ENCODE measurements at places on chromosomes 12 and 14. TPM values are rescaled to one million over a fixed set of nuclear protein-coding genes. Genes with fewer than 3 reads are reported as not detected.

DNA sequence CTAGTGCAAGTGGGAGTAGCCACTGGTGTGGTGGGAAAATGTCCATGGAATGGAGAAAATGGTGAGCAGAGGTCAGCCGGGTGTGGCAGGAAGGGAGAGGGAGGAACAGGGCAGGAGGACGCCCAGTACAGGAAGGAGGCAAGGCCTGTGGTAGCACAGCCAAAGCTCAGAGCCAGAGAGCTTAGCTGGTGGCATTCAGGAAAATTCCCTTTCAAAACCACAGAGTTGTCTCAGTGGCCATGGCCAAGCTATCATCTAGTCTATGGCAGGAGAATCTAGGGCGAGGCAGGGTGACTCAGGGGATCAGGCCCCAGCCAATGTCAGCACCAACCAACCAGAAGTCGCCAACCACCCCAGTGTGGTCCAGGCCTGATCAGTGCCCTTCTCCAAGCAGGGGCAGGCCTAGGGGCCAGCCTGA is 67.7 kb upstream of the DDX11 start:
- DNase-seq: no peak

- DNase-seq: no peak
Measured at GRCh38 chr12:4052691-4053090, 179.5 kb upstream of the PARP11 start.

GRCh38 chr12:17304503-17305347 is 698.8 kb upstream of the LMO3 start:
- DNase-seq: no peak

- no peak for DNase-seq
Measured at GRCh38 chr12:85188619-85189018, 91.4 kb upstream of the ALX1 start.

DNA sequence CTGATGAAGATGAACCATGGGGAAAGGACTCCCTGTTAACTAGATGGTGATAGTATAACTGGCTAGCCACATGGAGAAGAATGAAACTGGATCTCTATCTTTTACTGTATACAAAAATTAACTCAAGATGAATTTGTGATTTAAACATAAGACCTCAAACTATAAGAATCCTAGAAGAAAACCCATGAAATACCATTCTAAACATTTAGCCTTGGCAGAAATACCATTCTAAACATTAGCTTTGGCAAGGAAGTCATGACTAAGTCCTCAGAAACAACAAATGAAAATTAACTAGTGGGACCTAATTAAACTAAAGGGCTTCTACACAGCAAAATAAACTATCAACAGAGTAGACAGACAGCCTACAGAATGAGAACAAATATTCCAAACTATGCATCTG is 28.4 kb upstream of the NOVA1 start:
- no peak for DNase-seq

DNA sequence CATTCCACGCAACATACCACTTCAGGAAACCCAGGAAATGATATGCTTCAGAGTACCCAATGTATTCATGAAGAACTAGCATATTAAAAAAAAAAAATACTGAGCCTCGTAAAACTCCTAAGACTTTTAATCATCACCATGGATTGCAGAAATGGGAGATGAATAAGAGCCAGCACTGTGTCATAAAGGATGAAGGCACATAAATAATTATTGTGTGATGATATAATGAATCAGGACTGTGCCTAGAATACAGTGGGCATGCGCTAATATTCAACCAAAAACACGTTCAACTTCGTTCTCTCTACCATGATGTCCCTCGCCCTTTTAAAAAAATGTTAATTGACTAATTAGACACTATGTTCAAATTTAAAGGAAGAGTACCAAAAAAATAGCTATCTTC is 68.7 kb downstream of the CIT start:
- DNase-seq: no peak

DNA sequence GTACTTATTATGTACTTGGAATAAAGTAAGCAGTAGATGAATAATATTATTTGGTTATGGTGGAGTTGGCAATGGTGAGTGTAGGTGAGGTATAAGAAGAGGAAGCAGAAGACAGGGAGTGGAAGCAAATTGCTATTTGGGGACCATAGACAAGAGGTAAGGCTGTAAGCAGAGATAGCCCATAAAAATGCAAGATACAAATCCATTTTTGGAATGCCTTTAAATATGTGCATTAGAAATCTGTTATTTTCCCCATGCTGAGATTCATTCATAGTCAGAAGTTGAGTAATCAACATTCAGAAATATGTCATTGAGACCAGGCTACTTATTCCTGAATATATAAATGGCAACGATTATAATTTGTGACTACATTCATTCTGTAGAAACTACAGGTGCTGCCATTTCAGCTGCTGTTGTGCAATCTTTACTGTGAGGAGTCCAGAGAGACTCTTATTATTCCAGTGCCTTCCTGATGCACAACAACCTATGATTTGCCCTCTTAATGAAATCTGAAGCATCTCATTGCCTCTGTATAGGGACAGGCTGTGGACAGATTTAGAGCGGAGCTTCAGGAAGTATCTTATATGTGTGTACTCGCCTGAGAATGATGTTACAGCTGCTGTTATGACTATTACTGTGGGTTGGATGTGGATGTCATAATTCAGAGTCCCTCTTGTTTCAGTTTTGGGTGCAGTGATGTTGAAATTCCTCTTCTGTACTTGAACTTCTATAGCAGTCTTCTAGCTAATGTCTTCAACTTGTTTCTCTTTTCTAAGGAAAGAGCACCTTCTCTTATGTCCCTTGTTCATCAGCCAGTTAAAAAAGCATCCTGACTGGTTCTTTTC is 173.8 kb downstream of the NAV3 start:
- no peak for DNase-seq

DNA sequence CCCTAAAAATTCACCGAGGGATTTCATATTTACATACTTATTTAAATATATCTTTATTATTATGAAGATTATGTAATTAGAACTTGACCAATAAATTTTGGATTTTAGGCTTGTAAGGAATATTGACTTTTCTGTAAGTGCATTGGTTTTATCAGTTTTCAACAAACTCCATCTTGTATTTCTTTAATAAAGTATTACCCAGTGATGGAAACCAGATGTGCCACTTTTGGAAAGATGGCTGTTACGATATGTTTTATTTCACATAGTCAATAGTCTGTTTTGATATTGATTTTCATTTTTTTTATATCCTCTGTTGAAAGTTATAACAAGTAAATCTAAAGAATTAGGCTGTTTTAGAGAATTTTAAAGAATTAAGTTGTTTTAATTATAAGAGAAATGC is 1.8 kb downstream of the MON2 start:
- no peak for DNase-seq

DNA sequence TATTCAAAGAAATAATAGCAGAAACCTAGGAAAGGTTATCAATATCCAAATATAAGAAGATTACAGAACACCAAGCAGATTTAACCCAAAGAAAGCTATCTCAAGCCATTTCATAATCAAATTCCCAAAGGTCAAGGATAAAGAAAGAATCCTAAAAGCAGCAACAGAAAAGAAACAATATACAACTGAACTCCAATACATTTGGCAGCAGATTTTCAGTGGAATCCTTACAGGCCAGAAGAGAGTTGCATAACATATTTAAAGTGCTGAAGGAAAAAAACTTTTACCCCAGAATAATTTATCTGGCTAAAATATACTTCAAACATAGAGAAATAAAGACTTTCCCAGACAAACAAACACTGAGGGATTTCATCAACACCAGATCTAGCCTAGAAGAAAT is 54.3 kb downstream of the DENND5B start:
- no peak for DNase-seq

GRCh38 chr14:68526512-68527091 is 266.3 kb downstream of the ZFP36L1 start:
- no peak for DNase-seq

GRCh38 chr12:63301311-63301710 is 150.3 kb upstream of the AVPR1A start:
- DNase-seq: no peak

GRCh38 chr12:56431850-56432249 is 17.4 kb downstream of the TIMELESS start:
- DNase-seq: no peak

- no peak for DNase-seq
Measured at GRCh38 chr14:101439023-101439422, 122.3 kb upstream of the DIO3 start.

GRCh38 chr12:25852792-25853191 is 105.7 kb upstream of the RASSF8 start:
- no peak for DNase-seq

- no peak for DNase-seq
Measured at GRCh38 chr14:55514819-55515490, 65.1 kb upstream of the KTN1 start.

DNA sequence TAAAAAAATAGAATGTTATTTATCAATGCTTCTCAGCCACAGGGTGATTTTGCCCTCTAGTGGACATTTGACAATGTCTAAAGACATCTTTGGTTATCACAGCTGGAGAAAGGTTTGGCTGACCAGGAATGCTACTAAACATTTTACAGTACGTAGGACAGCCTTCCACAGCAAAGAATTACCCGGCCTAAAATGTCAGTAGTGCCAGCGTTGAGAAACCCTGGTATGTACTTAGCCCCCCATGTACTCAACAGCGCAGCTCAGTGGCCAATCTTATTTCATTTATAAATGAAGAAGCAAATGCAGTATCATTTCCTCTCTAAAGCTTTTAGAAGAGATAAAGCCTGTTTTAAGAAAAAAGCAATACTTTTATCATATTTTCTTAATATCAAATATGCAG is 5.8 kb downstream of the MARK3 start:
- no peak for DNase-seq

- DNase-seq: no peak
Measured at GRCh38 chr12:131543040-131543439, 167.8 kb upstream of the SFSWAP start.

DNA sequence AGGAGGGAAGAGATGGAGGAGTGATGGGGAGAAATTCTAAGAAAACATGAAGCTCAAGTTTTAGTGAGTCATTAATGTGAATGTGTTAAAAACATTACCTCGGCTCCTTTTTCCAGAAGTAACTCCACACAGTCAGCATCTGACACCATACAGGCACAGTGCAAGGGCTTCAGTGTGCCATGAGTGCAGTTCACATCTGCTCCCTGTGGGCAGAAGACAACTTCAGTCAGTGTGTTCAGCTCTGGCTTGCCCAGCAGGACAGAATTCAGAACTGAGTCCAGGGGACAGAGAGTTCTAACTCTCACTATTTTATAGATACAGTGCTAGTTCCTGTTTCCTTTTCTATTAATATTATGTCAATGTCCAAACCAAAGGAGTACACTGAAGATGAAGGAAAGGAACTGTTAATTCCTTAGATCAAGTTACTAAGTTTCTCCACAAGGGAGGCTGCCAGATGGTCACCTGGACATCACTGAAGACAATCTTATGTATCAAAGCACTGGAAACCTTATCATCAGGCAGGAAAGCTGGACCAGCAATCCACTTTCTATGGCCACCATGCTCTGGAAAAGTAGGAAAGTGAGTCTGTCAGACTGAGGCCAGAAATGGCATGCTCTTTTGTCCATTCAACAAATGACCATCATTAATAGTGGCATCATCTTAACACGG is 6.1 kb downstream of the ASB8 start:
- no peak for DNase-seq

DNA sequence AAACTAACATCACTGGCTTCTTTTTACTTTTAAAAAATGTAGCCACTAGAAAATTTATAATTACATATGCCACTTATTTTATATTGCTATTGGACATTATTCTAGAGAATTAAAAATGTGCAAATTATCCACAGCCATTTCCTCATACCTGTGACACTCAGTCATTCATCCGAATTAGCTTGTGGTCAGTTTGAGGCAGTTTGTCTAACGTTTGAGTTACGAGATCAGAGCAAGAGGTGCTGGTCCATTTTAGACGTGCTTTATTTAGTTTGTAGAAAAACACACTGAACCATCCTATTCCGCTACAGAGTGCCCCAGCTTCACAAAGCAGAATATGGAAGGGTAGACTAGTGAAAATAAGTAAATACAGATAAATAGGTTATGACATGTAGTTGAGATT is 513.0 kb downstream of the NRXN3 start:
- no peak for DNase-seq

DNA sequence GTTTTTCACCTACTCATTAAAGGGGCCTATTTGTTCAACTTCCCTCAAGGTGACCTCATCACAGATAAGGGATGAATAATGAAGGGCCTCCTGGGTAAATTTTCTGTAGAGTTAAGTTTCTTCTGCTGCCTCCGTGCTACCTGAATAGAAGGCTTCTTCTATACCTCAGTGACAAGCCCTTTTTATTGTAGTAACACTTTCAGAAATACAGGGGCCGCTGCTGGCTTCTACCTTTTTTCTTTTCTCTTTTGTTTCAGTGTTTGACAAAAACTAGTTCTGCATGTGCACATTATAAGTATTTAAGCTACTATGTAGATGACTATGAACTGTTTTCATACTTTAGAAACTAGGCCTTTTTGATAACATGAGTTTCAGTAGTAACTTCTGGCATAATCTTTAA is 207.0 kb downstream of the NAV3 start:
- no peak for DNase-seq

DNA sequence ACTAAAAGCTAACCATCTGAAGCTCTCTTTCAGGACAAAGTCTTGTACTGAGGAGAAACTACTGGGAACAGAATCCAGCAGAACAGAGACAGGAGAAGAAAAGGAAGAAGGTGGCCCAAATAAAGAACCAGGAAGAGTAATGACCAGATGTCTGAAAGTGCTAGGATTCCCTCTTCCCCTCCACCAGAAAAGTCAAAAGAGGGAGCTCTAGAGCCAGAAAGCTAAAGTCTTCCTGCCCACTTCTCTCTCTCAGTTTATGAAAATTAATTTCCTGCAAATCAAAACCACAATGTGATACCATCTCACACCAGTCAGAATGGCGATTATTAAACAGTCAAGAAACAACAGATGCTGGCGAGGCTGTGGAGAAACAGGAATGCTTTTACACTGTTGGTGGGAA is 47.2 kb downstream of the SPPL3 start:
- DNase-seq: no peak

GRCh38 chr14:45916340-45916953 is 663.4 kb upstream of the MIS18BP1 start:
- no peak for DNase-seq

DNA sequence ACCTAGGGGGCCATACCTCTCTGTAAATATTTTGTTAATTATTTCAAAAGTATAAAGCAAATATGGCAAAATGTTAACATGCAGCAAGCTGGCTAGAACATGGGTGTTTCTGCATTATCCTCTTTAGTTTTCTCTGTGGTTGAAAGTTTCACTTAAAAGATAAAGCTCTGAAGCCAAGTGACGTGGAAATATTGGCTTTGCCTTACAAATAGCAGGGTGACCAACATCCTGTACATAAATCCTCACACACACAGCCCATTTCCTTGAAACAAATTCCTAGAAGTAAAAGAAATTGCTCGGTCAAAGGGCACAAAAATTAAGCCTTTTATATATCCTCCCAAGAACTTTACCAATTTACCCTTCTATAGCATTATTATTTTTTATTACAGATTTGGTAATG is 10.6 kb upstream of the VWF start:
- no peak for DNase-seq

GRCh38 chr12:105944628-105945027 is 194.1 kb downstream of the NUAK1 start:
- no peak for DNase-seq

Gene IRF9
- 337 TPM for total RNA-seq

Gene PLEKHA5
- total RNA-seq: 5.3 TPM

Gene KCNA1
- not detected for total RNA-seq

Gene GSG1
- not detected for total RNA-seq

Gene TAS2R13
- total RNA-seq: 2.1 TPM

Gene PTGES3
- total RNA-seq: 111 TPM

Gene TBX3
- total RNA-seq: not detected

Gene C1QL4
- not detected for total RNA-seq

All from naive thymus-derived CD4-positive, alpha-beta T cell (primary cell).